ENCODE measurements at places on chromosomes 3 and 15. TPM values are rescaled to one million over a fixed set of nuclear protein-coding genes. Genes with fewer than 3 reads are reported as not detected.

The AMIGO3 gene
- 0.87 TPM for polyA plus RNA-seq

The A4GNT gene
- polyA plus RNA-seq, result 0.14 TPM

The ZKSCAN7 gene
- polyA plus RNA-seq, result 1.8 TPM

The PLS1 gene
- 0.11 TPM for polyA plus RNA-seq

The CEP19 gene
- polyA plus RNA-seq, result 0.88 TPM

The TMEM39A gene
- polyA plus RNA-seq, result 20.4 TPM

The IGDCC3 gene
- polyA plus RNA-seq, result not detected

The SPRED1 gene
- polyA plus RNA-seq, result 10.9 TPM

Data from adipose tissue (tissue), 3 donors.